ENCODE measurements at places on chromosomes 6 and 20.

DNA sequence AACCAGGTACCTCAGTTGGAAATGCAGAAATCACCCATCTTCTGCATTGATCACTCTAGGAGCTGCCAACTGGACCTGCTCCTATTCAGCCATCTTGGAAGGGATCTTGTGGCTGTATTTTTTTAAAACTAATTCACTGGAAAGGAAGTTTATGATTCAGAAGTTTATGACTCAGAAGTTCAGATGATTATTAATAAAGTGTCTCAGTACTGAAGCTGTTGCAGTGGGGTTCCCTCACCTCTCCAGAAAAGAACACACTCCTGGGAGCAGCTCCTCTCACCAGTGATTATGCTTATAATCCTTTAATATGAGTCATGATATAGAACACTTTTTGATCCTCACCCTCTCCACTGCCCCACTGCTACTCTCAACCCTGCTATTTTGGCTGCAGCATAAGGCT is 291.2 kb upstream of the HS3ST5 start:
- no peak for DNase-seq

- peak; percentile 93 for DNase-seq
These were observed 12.9 kb upstream of the MROH8 start for GRCh38 chr20:37192137-37192854.

DNA sequence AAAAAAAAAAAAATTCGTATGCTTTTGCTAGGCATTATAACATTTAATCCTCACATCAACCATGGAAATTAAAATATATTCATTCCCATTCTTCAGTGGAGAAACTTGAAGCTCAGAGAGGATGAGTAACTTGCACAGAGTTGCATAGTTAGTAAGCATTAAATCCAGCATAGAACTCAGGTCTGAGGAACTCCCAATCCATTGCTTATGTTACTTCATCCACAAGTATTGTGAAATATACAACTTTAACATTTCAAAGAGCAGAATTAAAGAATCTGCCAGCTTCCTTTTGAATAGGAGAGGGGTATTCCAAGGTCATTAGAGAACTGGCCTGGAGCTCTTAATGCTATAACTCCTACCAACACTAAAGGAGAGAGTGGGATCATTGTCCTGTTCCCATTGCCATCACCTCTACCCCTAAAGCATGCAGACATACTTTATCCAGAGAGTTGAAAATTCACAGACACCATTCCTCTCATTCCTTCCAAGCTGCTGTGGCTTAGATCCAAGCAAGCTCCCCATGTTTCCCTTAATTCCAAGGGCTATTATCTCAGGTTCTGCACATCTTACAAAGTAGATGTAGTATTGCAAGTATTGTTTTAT is 91.9 kb downstream of the FLRT3 start:
- DNase-seq = no peak

- no peak for DNase-seq
These were observed 150.8 kb downstream of the SASH1 start for GRCh38 chr6:148493424-148493823.

- no peak for DNase-seq
These were observed 534.5 kb downstream of the MAFB start for GRCh38 chr20:40154514-40154913.

DNA sequence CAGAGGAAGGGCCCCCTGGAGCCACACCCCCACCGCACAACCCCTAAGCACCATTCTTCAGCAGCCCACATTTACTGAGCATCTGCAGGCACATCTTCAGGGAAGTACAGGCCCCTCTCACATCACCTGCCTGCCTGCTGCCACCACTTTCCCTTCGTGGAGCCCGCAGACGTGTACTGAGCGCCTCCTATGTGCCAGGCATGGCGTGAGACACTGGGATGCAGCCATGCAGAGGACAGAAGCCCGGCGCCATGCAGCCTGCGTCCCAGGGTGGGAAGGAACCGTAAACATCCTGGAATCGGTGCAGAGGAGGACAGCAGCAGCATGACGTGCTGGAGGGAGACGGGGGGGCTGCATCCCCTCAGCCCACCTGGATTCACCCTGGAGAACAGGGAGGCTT is 78.1 kb downstream of the GRM4 start:
- no peak for DNase-seq

DNA sequence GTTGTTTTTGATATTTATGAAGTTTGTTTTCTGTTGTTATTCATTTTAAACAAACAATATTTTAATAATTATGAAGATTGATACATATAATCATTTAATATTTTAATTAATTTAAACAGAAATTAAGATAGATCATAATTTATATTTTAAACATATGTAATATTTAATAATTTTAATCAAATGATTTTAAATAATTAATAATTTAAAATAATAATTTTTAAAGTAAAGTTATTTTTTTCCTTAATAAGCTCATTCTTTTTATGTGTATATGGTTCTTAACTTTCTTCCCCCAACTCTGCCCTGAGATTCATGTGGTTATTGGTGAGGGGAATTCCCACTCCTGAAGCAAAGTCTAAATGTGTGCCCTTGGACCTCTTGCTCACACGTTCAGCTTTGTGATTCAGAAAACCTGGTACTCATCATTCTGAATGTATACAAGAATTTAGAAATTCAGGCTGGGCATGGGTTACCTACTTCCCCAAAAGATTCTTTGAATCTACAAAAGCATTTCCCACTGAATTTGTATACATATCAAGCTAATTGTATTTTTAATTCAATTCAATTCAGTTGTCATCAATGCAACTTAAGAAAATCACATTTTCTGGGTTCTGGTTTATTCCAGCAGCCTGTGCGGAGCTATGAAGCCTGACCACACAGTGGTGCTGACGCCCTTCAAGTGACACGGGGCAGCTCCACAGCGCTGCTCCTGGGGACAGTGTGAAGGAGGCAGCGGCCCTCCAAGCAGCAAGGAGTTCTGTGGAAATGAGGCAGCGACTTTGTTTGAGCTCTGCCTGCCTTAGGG is 168.9 kb upstream of the UST start:
- peak; percentile 61 for DNase-seq

- DNase-seq = peak; percentile 77
These were observed 11.4 kb downstream of the SYNGAP1 start for GRCh38 chr6:33430991-33431879.

- DNase-seq = no peak
These were observed 5.5 kb downstream of the PTGIS start for GRCh38 chr20:49562311-49563014.

GRCh38 chr6:14025160-14025559 is 92.4 kb upstream of the CD83 start:
- DNase-seq = no peak

- DNase-seq = no peak
These were observed 258.1 kb downstream of the FNDC1 start for GRCh38 chr6:159427335-159427734.

- DNase-seq = no peak
These were observed 30.9 kb downstream of the TOX2 start for GRCh38 chr20:43945391-43946205.

- no peak for DNase-seq
These were observed 1.5 kb upstream of the STX16 start for GRCh38 chr20:58649288-58650180.

GRCh38 chr6:12993283-12993898 is 276.8 kb downstream of the PHACTR1 start:
- DNase-seq = no peak

GRCh38 chr6:44867571-44868334 is 460.4 kb upstream of the RUNX2 start:
- DNase-seq = no peak

GRCh38 chr6:24666097-24666640 is 530 bp downstream of the TDP2 start:
- DNase-seq = no peak

GRCh38 chr20:40961686-40962640 is 66.7 kb upstream of the TOP1 start:
- no peak for DNase-seq

- DNase-seq = no peak
These were observed 427.4 kb upstream of the JAG1 start for GRCh38 chr20:11101243-11101642.

- DNase-seq = no peak
These were observed 166.0 kb upstream of the PROKR2 start for GRCh38 chr20:5482791-5483190.

- no peak for DNase-seq
These were observed 80.3 kb downstream of the CDH26 start for GRCh38 chr20:60038400-60039008.

DNA sequence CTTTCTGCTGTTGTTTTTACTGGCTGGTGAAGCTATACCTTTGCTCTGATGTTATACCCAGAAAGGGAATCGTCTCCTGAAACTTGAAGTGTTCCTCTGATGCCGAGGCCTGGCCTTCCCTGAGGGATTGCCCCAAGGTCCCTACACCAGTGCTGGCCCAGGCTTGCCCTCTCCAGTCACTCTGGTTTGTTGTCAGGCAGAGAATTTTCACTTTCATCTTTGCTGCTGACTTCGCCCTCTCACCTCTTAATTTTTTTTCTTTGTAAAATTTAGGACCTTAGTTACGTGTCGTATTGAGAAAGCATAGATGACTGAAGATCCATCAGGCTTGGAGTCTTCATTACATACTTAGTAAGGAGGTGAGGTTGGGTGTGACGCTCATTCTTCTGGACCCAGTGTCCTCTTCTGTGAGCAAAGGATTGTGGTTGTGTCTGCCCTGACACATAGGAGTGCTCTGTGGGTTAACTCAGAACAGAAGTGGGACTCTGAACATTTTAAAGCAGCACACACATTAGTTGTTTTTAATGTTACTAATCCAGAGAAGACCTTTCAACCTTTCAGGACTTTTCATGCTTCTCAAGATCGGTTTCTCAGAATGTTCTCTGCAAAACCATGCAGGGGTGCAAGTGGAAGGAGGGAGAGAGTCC is 45.4 kb downstream of the TULP4 start:
- DNase-seq = no peak

- DNase-seq = no peak
These were observed 198.0 kb downstream of the BACH2 start for GRCh38 chr6:90098627-90099026.

GRCh38 chr20:20562507-20562906 is 149.9 kb downstream of the RALGAPA2 start:
- DNase-seq = no peak

- no peak for DNase-seq
These were observed 42.6 kb upstream of the ENPP1 start for GRCh38 chr6:131765081-131765803.

DNA sequence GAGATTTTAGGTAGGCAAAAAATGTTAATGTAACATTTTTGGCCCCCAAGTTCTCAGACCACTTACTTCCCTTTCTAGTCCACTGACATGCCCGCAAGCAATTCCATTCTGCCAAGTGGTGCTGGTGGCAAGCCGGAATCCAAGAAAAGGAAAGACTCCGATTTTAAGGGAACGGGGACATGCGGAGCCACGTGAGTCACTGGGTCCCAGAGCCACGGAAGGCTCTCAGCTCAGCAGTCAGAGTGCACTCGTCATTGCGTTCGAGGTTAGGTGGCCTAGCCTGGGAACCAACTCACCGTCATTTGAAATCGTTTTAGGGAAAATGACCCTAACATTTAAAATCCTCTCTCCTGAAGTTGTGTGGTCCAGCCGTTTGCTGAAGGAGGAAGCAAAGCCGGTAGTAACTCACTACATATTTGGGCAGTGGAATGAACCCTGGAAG is 711 bp upstream of the SIRT5 start:
- DNase-seq = no peak

GRCh38 chr6:18262702-18263417 is 1.5 kb downstream of the DEK start:
- DNase-seq = no peak

DNA sequence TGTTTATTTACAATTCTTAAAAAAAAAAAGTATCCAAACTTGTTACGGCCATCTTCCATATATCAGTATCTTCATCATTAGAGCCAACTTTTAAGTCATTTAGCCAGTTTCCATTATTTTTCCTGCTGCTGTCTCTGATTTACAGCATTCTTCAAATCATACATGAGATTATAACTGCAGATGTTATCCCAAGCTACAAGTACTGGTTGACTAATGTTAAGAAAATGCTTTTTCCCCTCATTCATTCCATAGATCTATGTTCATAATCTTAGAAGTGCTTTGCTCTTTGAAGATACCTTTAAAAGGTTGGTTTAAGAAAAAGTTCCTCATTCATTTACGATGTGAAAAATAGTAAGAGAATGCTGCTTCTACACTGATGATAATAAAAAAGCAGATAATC is 158.7 kb downstream of the RNGTT start:
- DNase-seq = no peak
